ENCODE measurements at places on chromosomes 4 and X.

DNA sequence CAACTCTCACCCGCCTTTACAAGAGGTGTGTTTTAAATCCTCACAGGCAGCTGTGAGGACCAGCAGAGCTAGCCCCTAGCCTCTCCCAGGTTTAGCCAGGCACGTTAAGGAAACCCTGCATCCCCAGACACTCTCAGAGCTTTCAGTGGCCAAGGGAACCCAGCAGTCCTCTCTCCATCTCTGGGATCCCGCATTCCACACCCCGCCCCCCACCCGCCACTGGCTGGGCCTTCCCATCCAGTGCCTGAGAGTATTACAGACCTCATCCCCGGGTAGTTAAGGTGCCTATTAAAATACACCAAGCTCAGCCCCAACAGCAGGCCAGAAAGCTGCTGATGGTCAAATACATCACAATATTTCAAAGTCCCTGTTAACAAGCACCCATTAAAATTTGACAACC is 256.2 kb downstream of the BCOR start:
- DNase-seq: no peak

DNA sequence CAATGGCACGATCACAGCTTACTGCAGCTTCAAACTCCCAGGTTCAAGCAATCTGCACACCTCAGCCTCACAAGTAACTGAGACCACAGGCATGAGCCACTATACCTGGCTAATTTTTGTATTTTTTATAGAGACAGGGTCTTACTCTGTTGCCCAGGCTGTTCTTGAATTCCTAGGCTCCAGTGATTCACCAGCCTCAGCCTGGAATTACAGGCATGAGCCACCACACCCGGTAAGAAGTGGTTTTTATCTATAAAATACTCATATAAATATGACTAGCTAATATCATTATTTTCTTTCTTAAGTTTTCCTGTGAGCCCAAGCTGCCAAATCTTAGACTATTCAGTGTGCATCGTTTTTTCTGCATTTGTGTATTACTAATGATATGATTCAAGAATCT is 4.4 kb downstream of the SCFD2 start:
- DNase-seq: no peak

GRCh38 chrX:139766545-139766983 is 58.6 kb upstream of the MCF2 start:
- peak; percentile 45 for DNase-seq

DNA sequence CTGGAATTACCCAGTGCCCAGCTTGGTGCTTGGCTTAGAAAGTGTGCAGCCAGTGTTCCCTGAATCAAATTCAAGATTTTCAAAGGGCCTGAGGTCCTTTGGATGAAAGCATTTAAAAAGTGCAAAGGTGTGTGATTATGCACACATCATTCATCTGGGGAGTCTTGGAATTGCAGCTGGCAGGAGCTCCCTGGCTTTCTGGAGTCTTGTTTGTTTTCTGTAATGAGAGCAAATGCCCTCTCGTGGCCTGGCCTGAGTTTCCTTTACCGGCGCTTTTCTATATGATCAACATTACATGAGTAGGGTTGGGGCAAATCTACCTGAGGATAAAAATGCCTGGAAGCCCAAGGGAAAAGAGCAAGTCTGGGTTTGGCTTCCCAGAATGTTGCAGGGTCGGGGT is 24.6 kb upstream of the SORCS2 start:
- DNase-seq: no peak

- DNase-seq: no peak
Measured at GRCh38 chr4:100811046-100811445, 293.2 kb upstream of the EMCN start.

DNA sequence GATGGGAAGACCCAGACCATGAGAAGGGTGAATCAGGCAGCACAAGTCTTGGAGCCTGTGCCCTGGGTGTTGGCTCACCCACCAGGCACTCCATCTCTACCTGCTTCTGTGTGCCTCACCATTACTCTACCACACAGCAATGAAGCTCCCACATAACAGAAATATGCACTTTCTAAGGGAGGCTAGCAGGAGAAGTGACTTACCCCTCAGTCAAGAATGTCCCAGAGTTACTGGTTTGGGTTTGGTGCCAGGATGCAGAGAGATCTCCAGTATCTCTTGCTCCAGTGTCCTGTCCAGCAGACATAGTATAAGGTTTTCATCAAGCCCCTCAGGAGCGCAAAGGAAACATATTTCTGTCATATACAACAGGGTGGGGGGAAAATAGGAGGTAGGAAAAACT is 11.3 kb upstream of the RAB40A start:
- no peak for DNase-seq

- no peak for DNase-seq
Measured at GRCh38 chr4:163638909-163639308, 144.4 kb downstream of the TMA16 start.

DNA sequence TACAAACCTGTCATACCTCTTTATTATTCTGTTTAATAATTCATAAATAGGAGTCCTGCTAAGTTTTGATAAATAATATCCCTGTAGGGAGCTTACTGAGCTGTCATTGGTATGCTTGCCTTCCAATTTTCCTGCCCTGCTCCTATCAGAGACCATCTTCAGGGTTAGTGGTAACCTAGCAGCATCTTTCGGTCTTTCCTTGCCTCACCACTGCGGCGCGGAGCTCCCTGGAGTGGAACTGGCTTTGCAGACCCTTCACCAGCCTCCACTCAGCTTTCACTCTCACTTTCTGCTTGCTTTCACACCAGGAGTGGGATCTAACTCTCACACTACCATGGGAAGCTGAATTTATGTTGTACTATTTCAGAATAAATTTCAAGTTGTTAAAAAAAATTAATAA is 481.7 kb upstream of the ATOH1 start:
- DNase-seq: no peak

GRCh38 chrX:118963159-118963558 is 11.3 kb upstream of the LONRF3 start:
- no peak for DNase-seq

- no peak for DNase-seq
Measured at GRCh38 chr4:83335701-83336100, 1.1 kb upstream of the HPSE start.

DNA sequence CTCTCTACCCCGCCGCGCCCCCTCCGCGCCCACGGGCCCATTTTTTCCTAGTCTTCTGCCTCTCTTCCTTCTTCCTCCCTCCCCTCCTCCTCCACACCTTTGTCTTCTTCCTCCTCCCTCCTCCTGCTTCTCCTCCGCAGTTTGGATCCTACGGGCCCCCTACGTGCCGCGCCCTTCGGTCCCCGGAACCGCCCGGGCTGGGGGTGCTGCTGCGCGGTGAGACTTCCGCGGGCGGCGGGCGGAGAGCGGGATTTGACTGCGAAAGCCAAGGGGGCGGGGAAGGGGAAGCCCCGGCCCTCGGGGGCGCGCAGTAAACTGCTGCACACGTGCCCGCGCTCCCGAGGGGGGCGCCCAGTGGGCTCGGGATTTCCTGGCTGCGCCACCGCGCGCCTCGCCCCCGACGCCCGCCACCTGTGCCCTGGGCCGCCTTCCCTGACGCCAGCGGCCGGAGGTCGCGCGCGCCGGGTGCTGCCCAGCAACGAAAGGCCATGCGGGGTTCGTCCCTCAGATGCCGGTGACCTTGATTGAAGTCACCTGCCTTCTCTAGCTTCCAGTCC is 3.3 kb upstream of the NKX3-2 start:
- DNase-seq: no peak

DNA sequence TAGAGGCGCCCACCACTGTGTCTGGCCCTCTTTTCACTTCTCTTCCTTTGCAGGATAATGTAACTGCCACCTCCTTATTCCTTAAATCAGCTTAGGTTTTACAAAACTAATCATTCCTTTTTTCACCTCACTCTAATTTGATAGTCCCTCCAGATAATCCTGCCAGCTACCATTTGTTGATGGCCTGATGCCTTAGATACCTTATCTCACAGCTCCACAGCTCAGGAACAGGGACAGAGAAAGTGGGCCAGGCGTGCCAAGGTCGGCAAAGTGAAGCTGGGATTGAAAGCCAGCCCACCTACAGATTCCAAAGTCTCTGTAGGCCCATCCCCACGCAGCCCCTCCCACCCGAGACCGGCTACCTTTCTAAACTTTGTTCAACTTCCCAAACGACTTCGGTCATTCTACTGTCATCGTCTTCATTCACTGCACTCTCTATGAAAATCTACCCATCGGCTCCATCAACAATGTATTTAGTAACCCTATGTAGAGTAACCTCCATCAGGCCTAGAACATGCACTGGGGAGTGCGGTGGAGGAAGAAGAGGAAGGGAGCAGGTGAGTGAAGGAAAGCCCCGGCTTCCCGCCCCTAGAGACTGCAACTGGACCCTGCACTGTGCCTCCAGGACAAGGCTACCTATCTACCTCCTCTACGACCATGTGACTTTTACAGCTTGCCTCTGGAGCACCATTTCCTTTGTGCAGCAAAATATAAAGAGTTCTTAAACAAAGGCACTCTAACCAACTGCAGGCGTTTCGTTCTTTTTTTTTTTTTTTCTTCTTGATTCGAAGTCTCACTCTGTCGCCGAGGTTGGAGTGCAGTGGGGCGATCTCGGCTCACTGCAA is 1.5 kb downstream of the CASP6 start:
- DNase-seq: no peak

DNA sequence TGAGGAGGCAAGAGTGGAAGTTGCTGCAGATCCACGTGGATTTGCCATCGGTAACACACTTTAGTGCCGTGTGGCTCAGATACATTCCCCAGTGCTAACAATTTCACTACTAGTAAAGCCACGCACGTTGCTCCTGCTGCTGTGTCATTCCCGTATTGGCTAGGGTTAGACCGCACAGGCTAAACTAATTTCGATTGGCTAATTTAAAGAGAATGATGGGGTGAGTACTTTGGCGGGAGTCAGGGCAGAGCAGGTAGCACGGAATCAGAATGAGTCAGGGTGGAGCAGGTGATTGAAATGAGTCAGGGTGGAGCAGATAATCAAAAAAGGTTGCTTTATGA is 1337.5 kb downstream of the FSTL5 start:
- no peak for DNase-seq

DNA sequence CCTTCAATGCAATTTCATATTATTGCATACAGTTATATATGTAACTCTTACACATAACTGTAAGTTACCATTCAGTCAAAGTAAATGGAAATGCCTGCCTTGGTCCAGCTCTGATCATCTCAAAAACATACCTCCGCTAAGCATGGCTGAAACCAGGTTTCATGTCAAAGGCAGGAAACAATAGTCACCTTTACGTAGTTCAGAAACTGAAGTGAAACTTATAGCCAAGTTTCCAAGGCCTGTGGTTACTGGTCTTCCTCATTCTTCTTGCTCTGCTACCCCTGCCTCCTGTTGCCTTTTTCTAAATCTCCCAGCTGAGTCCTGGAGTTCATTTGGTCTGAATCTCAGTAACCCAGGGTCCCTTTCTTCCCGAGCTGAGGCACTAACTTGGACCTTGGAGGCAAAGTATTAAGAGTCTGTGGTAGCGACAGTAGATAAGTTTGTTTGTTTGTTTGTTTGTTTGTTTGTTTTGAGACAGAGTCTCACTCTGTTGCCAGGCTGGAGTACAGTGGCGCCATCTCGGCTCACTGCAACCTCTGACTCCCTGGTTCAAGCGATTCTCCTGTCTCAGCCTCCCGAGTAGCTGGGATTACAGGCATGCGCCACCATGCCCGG is 30.8 kb downstream of the DAPP1 start:
- DNase-seq: no peak

DNA sequence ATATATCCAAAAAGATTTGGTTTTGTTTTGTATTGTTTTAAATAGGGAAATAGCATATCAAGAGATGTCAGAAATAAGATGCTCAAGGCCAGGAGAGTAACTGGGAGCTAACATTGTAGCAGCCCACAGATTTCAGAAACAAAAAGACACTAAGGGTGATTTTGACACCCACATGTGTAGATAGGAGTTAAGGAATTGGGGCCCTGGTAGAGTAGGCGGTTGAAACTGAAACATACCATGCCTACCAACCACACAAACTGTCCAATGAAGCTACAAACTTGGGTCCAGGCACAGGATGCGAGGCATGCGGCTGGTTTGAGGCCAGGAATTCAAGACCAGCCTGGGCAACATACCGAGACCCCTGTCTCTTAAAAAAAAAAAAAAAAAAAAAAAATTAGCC is 6.3 kb upstream of the HSPA4L start:
- DNase-seq: no peak

GRCh38 chr4:130214268-130214667 is 1118.3 kb downstream of the C4orf33 start:
- no peak for DNase-seq

- no peak for DNase-seq
Measured at GRCh38 chr4:158722291-158722916, 792 bp downstream of the PPID start.

- DNase-seq: no peak
Measured at GRCh38 chrX:70613295-70613694, 168.7 kb downstream of the DLG3 start.

DNA sequence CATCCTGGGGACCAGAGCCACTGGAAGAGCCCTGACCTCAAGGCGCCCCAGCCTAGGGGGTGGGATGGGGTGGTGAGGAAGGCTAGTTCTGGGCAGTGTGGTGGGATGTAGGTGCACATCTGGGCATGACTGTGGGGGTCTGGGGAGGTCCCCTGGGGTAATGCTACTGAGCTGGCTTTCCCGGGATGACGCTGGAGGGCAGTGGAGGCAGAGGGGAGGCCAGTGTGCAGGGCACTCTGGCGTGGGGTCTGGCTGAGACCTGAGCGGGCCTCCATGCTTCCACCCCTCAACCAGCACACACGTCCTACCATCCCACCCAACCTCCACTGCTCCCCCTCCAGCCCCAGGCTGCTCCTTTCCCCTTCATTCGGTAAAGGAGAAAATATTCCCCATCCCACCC is 4.8 kb upstream of the SH3BP2 start:
- DNase-seq: no peak

DNA sequence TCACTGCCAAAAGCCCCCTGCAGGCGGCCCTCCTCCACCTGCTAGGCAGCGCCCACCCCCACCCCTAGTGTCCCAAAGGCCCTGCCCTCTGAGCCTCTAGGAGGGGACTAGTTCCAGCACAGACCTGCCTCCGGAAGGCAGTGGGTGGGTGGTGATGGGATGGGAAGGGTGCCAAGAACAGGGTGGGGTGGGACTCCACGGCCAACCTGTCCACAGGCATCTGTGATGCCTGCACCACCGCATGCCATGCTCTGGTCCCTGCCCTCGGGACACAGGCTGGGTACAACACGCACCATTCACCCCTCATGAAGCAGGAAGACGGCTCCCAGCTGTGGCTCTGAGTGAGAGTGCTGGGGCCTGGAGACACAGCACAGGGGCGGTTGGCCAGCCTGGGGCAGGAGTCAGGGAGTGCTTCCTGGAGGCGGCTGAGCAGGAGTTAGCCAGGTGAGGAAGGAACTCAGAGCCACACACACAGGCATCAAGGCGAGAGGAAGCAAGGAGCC is 243.1 kb upstream of the PSAPL1 start:
- no peak for DNase-seq

GRCh38 chrX:96424007-96424406 is 260.6 kb upstream of the DIAPH2 start:
- DNase-seq: no peak
